Esophagus muscularis mucosa (tissue), 4 donors: ENCODE measurements at places on chromosomes 16 and 17. TPM values are rescaled to one million over a fixed set of nuclear protein-coding genes. Genes with fewer than 3 reads are reported as not detected.

Gene CCDC40
- 6.5 TPM for total RNA-seq

Gene KRT31
- total RNA-seq, result not detected

GRCh38 chr16:48013491-48013901, 142.3 kb downstream of the ABCC12 start:
- H3K27ac ChIP-seq, result no peak overlapping the region
- H3K4me1 ChIP-seq, result no peaks in the 10 kb centered on the region
- no peak overlapping the region for H3K4me3 ChIP-seq
- no peaks in the 10 kb centered on the region for H3K36me3 ChIP-seq
- H3K27me3 ChIP-seq, result no peaks in the 10 kb centered on the region
- DNase-seq, result peak; percentile 37

DNA sequence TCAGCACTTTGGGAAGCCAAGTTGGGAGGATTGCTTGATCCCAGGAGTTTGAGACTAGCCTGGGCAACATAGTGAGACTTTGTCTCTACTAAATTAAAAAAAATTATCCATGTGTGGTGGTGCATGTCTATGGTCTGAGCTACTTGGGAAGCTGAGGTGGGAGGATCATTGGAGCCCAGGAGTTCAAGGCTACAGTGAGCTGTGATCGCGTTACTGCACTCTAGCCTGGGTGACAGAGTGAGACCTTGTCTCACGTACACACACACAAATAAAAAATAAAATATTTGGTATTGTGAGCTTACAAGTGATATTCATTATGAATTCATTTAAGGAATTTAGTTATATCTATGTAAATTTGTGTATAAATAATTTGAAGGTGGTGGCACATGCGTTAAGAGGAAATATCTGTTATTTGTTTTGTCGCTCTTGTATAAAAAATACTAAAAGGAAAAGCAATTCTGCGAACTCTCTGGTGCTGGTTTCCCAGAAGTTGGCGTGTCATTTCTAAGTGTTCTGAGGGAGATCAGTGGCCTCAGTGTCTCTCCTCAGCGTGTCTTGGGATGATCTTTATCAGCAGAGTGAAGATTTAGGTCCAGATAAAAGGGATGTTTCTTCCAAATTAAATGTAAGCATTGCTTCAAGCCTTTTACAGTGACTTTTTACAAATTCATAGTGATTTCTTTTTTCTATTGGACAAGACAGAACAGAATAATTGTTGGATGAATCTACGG, 187.6 kb downstream of the FTO start:
- no peak for DNase-seq
- no peaks in the 10 kb centered on the region for H3K27me3 ChIP-seq
- peaks cover 5% of the 10 kb centered on the region for H3K36me3 ChIP-seq

DNA sequence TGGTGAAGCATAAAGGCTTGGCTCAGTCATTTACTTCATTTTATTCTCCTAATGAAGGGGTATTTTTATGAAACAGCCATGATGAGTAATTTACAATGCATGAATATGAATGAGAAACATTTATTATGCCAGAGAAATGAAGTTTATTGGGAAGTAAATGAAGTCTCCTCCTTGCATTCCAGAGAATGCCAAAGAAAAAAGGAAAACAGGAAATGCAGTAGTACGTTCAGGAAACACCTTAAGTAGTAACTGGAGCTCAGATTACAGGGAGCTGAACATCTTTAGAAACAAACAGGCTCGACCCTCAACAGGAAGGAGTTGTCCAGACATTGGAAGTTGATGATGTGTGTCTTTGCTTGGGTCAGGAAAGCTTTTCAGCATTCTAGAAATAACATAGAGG, 4.6 kb downstream of the KRT34 start:
- no peaks in the 10 kb centered on the region for H3K27me3 ChIP-seq
- no peak for DNase-seq
- H3K36me3 ChIP-seq, result no peaks in the 10 kb centered on the region

DNA sequence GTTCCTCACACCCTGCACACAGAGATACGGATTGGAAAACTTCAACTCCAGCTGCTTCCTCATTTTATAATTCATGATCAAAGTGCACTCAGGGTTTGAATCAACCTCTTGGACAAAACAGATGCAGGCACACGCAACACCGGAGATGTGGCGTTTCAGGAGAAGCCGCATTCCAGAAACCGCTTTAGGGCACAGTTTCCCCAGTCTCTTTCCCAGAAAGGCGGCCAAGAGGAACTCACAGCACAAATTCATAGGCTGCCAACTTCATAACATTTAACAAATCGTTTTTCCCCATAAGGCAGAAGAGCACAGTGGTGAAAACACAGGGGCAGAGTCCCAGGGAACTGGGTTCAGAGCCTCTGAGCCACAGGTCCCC, 8.4 kb downstream of the MTHFSD start:
- no peaks in the 10 kb centered on the region for H3K4me1 ChIP-seq
- H3K36me3 ChIP-seq, result peaks cover 63% of the 10 kb centered on the region
- H3K27ac ChIP-seq, result no peak overlapping the region
- H3K4me3 ChIP-seq, result no peak overlapping the region

- H3K27me3 ChIP-seq, result no peaks in the 10 kb centered on the region
- peak; percentile 98 for DNase-seq
- H3K4me3 ChIP-seq, result peak overlapping the region; percentile 53
- peak overlapping the region; percentile 85 for H3K27ac ChIP-seq
- H3K36me3 ChIP-seq, result peaks cover 3% of the 10 kb centered on the region
- peaks cover 30% of the 10 kb centered on the region for H3K4me1 ChIP-seq
Measured at GRCh38 chr17:75113798-75114551, 4.2 kb downstream of the ARMC7 start.

DNA sequence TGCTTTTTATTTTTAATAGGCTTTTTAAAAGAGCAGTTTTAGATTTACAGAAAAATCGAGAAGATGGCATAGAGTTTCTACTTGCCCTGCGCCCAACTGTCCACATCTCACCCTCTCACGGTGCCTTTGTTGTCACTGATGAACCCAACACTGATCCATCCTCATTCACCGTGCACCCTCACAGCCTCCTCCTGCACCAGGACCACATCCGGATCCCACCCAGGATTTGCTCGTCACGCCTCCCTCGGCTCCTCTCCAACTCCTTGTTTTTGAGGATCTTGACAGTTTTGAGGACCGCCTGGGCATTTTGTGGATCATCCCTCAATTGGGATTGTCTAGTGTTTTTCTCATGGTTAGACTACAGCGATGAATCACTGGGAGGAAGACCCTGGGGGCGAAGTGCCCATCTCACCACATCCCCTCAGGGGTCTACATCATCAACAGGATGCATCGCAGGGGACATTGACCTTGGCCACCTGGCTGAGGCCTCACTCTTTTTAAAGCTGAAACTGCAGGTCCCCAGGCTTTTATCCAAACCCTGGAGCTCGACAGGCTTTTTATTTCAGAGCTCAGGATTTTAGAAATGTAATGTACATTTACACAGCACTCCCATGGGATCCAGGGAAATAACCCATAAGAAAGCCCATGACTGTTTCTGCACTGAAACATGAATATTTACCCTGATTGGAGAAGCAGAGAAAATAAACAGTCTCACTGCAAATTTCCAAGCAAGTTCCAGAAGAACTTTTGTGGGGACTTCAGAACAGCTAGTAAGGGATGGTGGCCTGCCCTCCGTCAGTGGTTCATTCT, 71.8 kb upstream of the ZNF469 start:
- H3K27me3 ChIP-seq, result no peaks in the 10 kb centered on the region
- no peaks in the 10 kb centered on the region for H3K36me3 ChIP-seq
- DNase-seq, result no peak
- no peak overlapping the region for H3K4me3 ChIP-seq
- no peak overlapping the region for H3K27ac ChIP-seq
- peaks cover 13% of the 10 kb centered on the region for H3K4me1 ChIP-seq

DNA sequence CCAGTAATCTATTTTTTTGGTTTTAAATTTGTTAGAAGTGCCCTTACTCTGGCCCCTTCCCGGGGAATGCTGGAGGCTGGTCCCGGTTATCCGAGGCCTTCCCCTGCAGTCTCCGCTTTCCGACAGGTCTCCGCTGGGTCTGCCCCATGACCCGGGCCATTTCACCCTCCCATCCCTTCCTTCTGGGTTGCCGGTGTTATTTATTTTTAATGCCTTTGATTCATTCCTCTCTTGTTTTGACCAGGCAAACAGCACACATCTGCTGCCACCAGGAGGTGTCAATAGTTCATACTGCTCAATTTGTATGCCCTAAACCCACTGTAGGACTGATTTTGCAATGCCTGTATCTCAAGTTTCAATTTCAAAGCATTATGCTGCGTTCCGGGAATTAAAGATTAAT, 113.2 kb upstream of the IRX5 start:
- no peak overlapping the region for H3K27ac ChIP-seq
- H3K27me3 ChIP-seq, result no peaks in the 10 kb centered on the region
- no peak for DNase-seq
- H3K36me3 ChIP-seq, result no peaks in the 10 kb centered on the region
- H3K4me3 ChIP-seq, result no peak overlapping the region

DNA sequence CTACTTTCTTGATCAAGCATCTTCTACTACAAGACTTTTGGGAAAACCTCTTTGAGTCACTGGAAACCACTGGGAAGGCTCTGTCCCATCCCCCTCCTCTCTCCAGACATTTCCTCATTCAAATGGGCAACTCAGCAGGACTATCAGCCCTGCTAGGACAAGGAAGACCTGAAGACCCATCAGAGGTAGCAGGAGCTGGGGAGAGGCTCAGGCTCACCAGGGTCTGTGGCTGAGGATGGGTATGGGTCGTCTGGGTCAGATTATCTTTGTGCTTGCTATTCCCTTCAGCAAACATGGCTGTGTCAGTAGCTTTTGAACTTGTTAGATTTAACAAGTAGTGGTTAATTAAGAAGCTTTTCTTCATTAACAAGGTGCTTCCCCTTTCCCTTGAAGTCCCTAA, 15.0 kb upstream of the NF1 start:
- no peaks in the 10 kb centered on the region for H3K36me3 ChIP-seq
- no peak overlapping the region for H3K27ac ChIP-seq
- no peaks in the 10 kb centered on the region for H3K27me3 ChIP-seq
- no peak for DNase-seq
- no peaks in the 10 kb centered on the region for H3K4me1 ChIP-seq

- H3K4me1 ChIP-seq, result no peaks in the 10 kb centered on the region
- peaks cover 57% of the 10 kb centered on the region for H3K36me3 ChIP-seq
- H3K27me3 ChIP-seq, result no peaks in the 10 kb centered on the region
- H3K4me3 ChIP-seq, result no peak overlapping the region
Measured at GRCh38 chr17:67107811-67108775, 63.7 kb downstream of the CACNG1 start.

DNA sequence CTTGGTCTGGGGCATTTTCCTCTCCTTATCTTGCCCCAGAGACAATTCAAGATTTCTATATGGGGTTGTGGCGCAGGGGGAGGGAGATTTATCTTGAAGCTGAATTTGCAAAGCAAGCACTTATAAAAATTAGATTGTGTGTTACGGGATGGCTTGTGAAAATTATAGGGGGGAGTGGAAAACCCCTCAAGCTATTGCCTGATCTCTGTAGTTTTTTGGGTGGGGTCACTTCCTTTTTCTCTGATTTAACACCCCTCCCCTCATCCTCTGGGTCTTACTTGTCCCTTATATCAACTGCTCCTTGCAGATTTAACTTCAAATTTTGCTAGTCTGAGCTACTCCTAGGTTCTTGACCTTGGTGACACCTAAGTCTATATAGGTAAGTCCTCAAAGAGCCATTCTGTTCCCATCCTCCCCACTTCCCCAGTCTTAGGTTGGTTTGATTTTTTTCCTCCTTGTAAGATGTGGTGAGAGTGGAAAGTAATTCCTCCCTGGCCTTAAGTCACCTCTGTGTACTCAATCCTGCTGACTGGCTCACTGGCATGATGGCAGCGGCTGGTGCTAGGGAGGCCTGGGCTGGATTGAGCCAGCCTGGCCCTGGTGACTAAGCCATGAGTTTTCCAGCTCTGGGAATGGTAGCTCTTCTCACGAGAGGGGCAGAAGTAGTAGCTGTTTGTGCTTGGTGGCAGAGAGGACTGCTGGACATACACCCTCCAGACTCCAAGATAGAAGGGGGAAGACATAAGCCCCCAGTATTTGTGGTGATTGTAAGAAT, 2.3 kb downstream of the ARL4D start:
- H3K27ac ChIP-seq, result peak overlapping the region; percentile 95
- peaks cover 54% of the 10 kb centered on the region for H3K4me1 ChIP-seq
- peak overlapping the region; percentile 90 for H3K4me3 ChIP-seq
- no peak for DNase-seq
- H3K36me3 ChIP-seq, result no peaks in the 10 kb centered on the region
- H3K27me3 ChIP-seq, result no peaks in the 10 kb centered on the region

DNA sequence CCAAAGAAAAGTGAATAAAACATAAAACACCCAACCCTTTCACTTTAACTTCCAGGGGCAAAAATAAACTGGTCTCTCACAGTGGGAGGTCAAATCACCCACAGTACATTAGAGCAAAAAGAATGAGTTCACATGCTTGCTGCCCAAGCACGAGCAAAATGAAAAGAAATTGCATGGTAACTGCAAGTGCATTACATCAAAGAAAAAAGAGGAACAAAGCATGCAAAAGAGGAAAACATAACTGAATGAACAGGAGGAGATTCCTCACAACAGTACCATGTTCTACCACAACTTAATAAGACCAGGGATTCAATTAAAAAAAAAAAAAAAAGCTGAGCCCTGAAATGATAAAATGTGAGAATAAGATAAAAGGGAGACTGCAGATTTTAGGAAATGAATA, 12.3 kb downstream of the DNAH2 start:
- no peak for DNase-seq
- no peaks in the 10 kb centered on the region for H3K36me3 ChIP-seq
- H3K4me1 ChIP-seq, result no peaks in the 10 kb centered on the region
- H3K27me3 ChIP-seq, result no peaks in the 10 kb centered on the region
- H3K27ac ChIP-seq, result no peak overlapping the region
- H3K4me3 ChIP-seq, result no peak overlapping the region

GRCh38 chr17:77725846-77726245, 232.7 kb upstream of the TNRC6C start:
- H3K27me3 ChIP-seq, result no peaks in the 10 kb centered on the region
- no peak overlapping the region for H3K4me3 ChIP-seq

GRCh38 chr17:6388416-6388815, 46.5 kb downstream of the AIPL1 start:
- no peaks in the 10 kb centered on the region for H3K4me1 ChIP-seq
- H3K27me3 ChIP-seq, result peaks cover 50% of the 10 kb centered on the region
- H3K4me3 ChIP-seq, result no peak overlapping the region
- DNase-seq, result no peak

GRCh38 chr17:75260641-75261335, 618 bp downstream of the GGA3 start:
- peak overlapping the region; percentile 90 for H3K27ac ChIP-seq
- peaks cover 18% of the 10 kb centered on the region for H3K36me3 ChIP-seq
- no peak for DNase-seq
- peak overlapping the region; percentile 78 for H3K4me3 ChIP-seq
- H3K4me1 ChIP-seq, result peaks cover 46% of the 10 kb centered on the region

GRCh38 chr17:36972186-36972700, 23.5 kb downstream of the AATF start:
- no peak for DNase-seq
- no peak overlapping the region for H3K4me3 ChIP-seq
- no peak overlapping the region for H3K27ac ChIP-seq
